Activated T-helper 2 cell treated with anti-CD3 and anti-CD28 coated beads, Interferon-gamma antibody, Interleukin-2, Interleukin-4, amounts not matched to agents 10 μg/mL and 5 μg/mL and 100 μg/mL, durations not matched to agents 14 hours and 24 hours and 36 hours (primary cell): ENCODE measurements at places on chromosomes 2 and 18. TPM values are rescaled to one million over a fixed set of nuclear protein-coding genes. Genes with fewer than 3 reads are reported as not detected.
A peak's percentile ranks its signal among the peaks of the same experiment; 100 is the strongest.

DNA sequence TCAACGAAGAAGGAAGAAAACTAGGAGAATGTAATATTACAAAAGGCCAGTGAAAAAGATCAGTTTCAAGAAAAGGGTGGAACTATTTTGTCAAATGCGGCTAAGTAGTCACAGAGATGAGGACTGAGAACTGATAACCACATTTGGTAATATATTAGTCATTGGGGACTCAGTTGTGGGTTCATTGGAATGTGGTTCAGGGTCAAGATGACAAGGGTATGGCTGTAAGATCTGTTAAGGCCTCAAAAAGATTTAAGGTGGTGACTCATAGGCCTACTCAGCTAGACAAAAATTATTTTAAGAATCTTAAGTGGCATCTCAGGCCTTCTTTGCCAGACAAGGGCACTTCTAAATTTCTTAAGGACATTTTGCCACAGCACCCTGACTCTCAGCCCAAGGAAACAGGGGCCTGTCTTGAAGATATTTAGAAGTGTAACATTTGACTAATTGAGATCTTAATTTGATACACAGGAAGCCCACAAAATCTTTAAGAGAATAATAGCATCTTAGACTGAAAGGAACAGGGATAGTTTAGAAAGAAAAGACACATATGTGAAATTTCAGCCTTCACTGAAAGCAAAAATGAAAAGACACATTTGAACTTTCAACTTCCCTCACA is 81.3 kb downstream of the STRADB start:
- H3K27me3 ChIP-seq, result peaks cover 2% of the 10 kb centered on the region
- H3K4me3 ChIP-seq, result no peak overlapping the region
- peak overlapping the region; percentile 83 for H3K27ac ChIP-seq
- peaks cover 7% of the 10 kb centered on the region for H3K4me1 ChIP-seq
- H3K36me3 ChIP-seq, result no peaks in the 10 kb centered on the region

The DSC3 gene
- not detected in 2 replicates for total RNA-seq

- peaks cover 36% of the 10 kb centered on the region for H3K4me1 ChIP-seq
- peaks cover 7% of the 10 kb centered on the region for H3K36me3 ChIP-seq
- H3K27ac ChIP-seq, result no peak overlapping the region
- no peak overlapping the region for H3K4me3 ChIP-seq
- H3K27me3 ChIP-seq, result no peaks in the 10 kb centered on the region
- no peak for DNase-seq
Observed at GRCh38 chr2:9648821-9649220, 18.0 kb upstream of the YWHAQ start.

The OTOF gene
- 9.8 and 12.3 TPM in 2 replicates for total RNA-seq

DNA sequence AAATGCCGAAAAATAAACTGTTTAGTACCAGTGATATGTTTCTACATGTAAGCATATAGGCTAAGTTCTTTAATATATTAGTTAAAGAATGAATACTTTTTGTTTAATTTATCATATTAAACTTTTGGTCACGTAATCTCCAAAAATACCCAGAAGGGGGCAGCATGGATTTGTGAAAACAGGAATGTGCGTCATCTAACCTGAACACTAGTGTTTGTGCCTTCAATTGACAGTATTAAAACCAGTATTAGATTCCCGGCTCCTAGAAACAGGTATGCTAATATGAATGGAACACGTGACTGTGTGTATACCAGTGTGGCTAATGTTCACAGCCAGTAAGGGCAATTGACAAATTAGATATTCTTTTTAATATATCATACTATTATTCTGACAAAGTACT is 51.8 kb downstream of the WDR7 start:
- no peak overlapping the region for H3K27ac ChIP-seq
- no peak overlapping the region for H3K4me3 ChIP-seq
- no peaks in the 10 kb centered on the region for H3K4me1 ChIP-seq
- H3K36me3 ChIP-seq, result peaks cover 9% of the 10 kb centered on the region
- no peak for DNase-seq

- no peaks in the 10 kb centered on the region for H3K27me3 ChIP-seq
- no peak overlapping the region for H3K27ac ChIP-seq
- no peak overlapping the region for H3K4me3 ChIP-seq
- DNase-seq, result no peak
Observed at GRCh38 chr2:31828891-31829290, 181.9 kb downstream of the MEMO1 start.

DNA sequence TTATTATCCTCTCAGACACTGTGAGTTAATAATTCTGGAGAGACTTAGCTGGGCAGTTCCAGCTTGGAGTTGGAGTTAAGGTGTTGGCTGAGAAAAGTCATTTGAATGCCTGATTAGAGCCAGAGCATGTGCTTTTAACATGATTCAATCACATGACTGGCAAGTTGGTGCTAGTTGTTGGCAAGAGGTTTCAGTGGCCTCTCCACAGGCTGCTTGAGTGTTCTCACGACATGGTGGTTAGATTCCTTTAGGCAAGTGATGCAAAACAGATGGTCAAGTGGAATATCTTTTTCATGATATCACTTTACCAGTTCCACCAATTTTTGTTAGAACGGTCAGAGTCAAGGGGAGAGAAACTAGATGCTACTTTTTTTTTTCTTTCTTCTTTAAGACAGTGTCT is 262.7 kb upstream of the FN1 start:
- no peak overlapping the region for H3K27ac ChIP-seq
- H3K27me3 ChIP-seq, result no peaks in the 10 kb centered on the region
- no peaks in the 10 kb centered on the region for H3K36me3 ChIP-seq
- DNase-seq, result no peak
- H3K4me3 ChIP-seq, result no peak overlapping the region

DNA sequence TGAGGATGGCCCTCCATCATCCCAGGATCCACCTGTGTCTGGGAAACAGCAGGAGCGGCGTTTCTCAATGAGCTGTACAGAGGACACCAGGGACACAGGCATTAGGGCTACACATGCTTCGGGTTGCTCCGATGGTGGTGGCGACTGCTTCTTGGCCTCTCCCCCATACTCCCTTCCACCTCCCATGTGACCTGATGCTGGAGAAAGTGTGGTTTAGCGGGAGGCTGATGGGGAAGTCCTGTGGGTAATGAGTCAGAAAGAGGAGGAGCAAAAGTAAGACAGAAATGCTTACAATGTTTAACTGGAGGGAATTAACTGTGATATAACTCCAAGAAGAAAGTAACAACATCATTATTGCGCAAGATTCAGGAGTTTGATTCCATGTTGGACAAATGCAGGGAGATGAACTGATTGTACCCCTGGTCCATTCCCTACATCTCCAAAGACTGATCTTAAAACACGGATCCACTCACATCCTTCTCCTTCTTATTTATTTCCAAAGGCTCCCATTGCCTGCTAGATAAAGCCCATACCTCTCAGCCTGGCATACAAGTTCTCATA is 186.6 kb downstream of the NRP2 start:
- peaks cover 20% of the 10 kb centered on the region for H3K4me1 ChIP-seq
- peaks cover 14% of the 10 kb centered on the region for H3K27me3 ChIP-seq

GRCh38 chr2:234300932-234301823 is 195.7 kb downstream of the ARL4C start:
- H3K36me3 ChIP-seq, result no peaks in the 10 kb centered on the region
- no peak overlapping the region for H3K27ac ChIP-seq
- H3K4me1 ChIP-seq, result peaks cover 63% of the 10 kb centered on the region
- H3K4me3 ChIP-seq, result no peak overlapping the region

The CYS1 gene
- total RNA-seq, result 0.78 and 0.89 TPM in 2 replicates

GRCh38 chr2:230161184-230161583 is 58.6 kb downstream of the SP110 start:
- no peaks in the 10 kb centered on the region for H3K27me3 ChIP-seq
- H3K4me1 ChIP-seq, result peaks cover 9% of the 10 kb centered on the region
- H3K4me3 ChIP-seq, result no peak overlapping the region
- H3K27ac ChIP-seq, result no peak overlapping the region

- peaks cover 5% of the 10 kb centered on the region for H3K27me3 ChIP-seq
- no peaks in the 10 kb centered on the region for H3K4me1 ChIP-seq
- no peaks in the 10 kb centered on the region for H3K36me3 ChIP-seq
- H3K4me3 ChIP-seq, result no peak overlapping the region
Observed at GRCh38 chr2:177585234-177585863, 192.8 kb downstream of the AGPS start.

DNA sequence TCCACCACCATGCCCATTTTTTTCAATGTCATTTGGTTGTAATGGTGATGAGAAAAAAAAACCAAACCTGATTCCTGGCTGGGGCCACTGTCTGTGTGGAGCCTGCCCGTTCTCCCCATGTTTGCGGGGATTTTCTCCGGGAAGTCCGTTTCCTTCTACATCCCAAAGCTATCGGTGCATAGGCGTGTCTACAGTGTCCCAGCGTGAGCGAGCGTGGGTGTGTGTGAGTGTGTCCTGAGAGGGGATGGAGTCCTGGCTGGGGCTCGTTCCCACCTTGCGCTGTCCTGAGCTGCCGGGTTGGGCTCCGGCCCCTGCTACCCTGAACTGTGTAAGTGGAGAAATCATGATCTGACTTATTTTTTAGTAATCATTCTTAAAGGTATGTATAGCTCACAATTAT is 7.3 kb upstream of the ZAP70 start:
- H3K27ac ChIP-seq, result no peak overlapping the region
- peaks cover 11% of the 10 kb centered on the region for H3K4me1 ChIP-seq
- H3K4me3 ChIP-seq, result no peak overlapping the region
- H3K36me3 ChIP-seq, result peaks cover 2% of the 10 kb centered on the region
- no peak for DNase-seq

- H3K27ac ChIP-seq, result no peak overlapping the region
- DNase-seq, result no peak
- H3K27me3 ChIP-seq, result no peaks in the 10 kb centered on the region
- H3K36me3 ChIP-seq, result no peaks in the 10 kb centered on the region
- no peak overlapping the region for H3K4me3 ChIP-seq
Observed at GRCh38 chr2:156132941-156133340, 199.6 kb downstream of the NR4A2 start.

DNA sequence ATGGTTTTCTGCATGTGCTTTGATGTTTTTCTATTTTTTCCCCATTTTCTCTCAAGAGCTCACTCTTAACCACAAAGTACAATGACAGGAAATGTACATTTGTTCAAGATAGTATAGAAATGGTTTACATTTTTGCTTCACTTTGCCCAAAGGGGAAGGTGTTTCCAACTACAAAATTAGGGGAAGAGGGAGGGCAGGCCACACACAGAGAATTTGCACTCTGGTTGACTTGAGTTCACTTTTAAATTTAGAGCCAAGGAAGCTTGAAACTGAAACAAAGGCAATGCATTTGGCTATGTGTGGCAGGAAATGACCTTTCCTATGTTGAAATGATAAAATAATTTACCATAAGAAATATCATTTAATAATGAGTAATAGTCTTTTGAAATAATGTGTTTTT is 19.1 kb upstream of the VIT start:
- H3K4me1 ChIP-seq, result peaks cover 2% of the 10 kb centered on the region
- no peak for DNase-seq
- peaks cover 9% of the 10 kb centered on the region for H3K27me3 ChIP-seq
- H3K36me3 ChIP-seq, result no peaks in the 10 kb centered on the region
- no peak overlapping the region for H3K27ac ChIP-seq
- no peak overlapping the region for H3K4me3 ChIP-seq

The LIPT1 gene
- total RNA-seq, result 3.4 and 3.5 TPM in 2 replicates

The GATA6 gene
- not detected in 2 replicates for total RNA-seq

DNA sequence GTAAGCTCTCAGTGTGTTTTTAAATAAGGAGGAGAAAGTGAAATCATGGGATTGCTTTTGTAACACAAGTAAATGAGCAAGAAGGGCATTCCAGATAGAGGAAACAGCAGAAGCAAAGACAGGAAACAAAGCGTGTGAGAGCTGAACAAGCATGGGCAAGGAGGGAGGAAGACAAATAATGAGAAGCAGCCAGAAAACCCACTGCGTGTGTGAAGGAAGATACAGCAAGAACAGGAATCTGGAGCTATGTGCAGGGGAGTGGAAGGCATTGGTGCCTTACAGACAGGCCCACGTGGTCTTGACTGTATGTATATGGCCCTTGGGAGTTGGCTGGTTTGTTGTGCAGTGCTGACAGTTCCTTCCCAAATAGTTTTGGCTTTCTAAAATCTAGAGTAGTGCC is 88.6 kb downstream of the AAK1 start:
- peaks cover 48% of the 10 kb centered on the region for H3K4me1 ChIP-seq
- DNase-seq, result no peak
- H3K27me3 ChIP-seq, result no peaks in the 10 kb centered on the region
- peaks cover 53% of the 10 kb centered on the region for H3K36me3 ChIP-seq

DNA sequence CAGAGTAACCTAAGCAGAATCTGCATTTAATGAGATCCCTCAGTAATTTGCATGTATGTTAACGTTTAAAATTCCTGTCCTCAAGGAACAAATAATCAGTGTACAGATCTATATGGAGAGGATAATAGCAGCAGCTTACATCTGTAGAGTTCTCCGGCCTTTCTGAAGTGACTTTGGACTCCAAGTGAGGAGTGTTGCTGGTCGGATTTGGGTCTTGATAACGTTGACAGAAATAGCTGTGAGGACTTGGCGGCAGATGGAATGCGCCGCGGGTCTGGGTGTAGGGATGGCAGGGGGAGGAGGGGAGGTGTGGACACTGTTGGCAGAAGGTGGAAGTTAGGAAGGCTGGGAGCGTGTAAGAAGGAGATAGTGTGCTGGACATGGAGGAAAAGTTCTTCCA is 170.9 kb upstream of the GATA6 start:
- H3K4me3 ChIP-seq, result no peak overlapping the region
- no peak for DNase-seq
- peaks cover 2% of the 10 kb centered on the region for H3K4me1 ChIP-seq
- H3K27me3 ChIP-seq, result no peaks in the 10 kb centered on the region

The LOXHD1 gene
- not detected in 2 replicates for total RNA-seq

- H3K27me3 ChIP-seq, result no peaks in the 10 kb centered on the region
- H3K4me1 ChIP-seq, result peaks cover 13% of the 10 kb centered on the region
- H3K4me3 ChIP-seq, result no peak overlapping the region
- H3K27ac ChIP-seq, result no peak overlapping the region
- H3K36me3 ChIP-seq, result peaks cover 3% of the 10 kb centered on the region
- DNase-seq, result no peak
Observed at GRCh38 chr2:101433465-101433864, 41.4 kb downstream of the RFX8 start.

The CXCR1 gene
- not detected in 2 replicates for total RNA-seq

DNA sequence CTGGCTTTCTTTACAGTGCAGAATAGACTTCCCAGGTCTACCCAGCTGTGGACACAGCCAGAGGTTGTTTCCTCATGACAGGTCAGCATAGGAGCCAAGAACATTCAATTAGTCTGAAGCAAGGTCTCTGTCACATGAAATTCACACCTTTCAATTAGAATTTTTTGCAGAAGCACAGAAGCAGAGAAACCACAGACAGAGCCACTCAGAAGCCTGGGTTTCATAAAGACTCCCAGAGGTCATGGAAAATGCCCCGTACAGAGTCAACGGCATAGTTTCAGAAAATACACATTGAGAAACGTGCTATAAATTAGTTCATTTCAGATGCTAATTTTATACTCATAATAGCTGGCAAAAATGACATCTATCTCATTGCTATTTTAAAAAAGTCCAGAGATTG is 87.0 kb upstream of the TMEM200C start:
- no peak for DNase-seq
- peaks cover 2% of the 10 kb centered on the region for H3K4me1 ChIP-seq
- no peaks in the 10 kb centered on the region for H3K36me3 ChIP-seq
- H3K4me3 ChIP-seq, result no peak overlapping the region

The CCDC85A gene
- total RNA-seq, result not detected in 2 replicates

GRCh38 chr2:43133336-43133707 is 93.1 kb downstream of the ZFP36L2 start:
- no peaks in the 10 kb centered on the region for H3K27me3 ChIP-seq
- H3K36me3 ChIP-seq, result peaks cover 16% of the 10 kb centered on the region
- no peak overlapping the region for H3K4me3 ChIP-seq
- H3K4me1 ChIP-seq, result peaks cover 86% of the 10 kb centered on the region
- peak overlapping the region; percentile 96 for H3K27ac ChIP-seq
